T-helper 1 cell (primary cell): ENCODE measurements at places on chromosomes 3 and 15.

GRCh38 chr3:60801307-60801706 lies 449.9 kb downstream of the FHIT start:
- DNase-seq = no peak

- no peak for DNase-seq
These were observed 68.4 kb downstream of the SLC12A8 start for GRCh38 chr3:125143982-125144652.

GRCh38 chr3:151282921-151283320 lies 4.6 kb upstream of the P2RY14 start:
- peak; percentile 74 for DNase-seq

- DNase-seq = no peak
These were observed 21.6 kb upstream of the SPTBN5 start for GRCh38 chr15:41915255-41915994.

DNA sequence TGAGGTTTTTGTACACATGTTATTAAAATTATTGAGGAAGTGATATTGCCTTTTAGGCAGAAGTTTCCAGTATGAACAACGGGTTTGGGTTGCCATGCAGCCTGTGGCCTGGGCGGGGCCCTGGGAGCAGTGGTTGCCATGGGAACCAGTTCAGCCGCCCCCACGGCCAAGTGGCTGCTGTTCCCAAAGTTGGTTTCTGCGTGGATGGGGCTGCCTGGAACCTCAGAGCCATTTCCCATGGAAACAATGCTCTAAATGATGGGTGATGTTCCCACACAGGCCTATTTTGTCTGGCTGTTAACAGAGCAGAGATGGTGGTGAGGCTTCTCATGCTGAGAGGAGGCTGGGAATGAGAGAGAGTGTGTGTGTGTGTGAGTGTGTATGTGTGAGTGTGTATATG lies 19.5 kb downstream of the MRAS start:
- no peak for DNase-seq

GRCh38 chr3:157624801-157625200 lies 121.6 kb upstream of the VEPH1 start:
- no peak for DNase-seq

GRCh38 chr3:69441040-69441439 lies 55.2 kb upstream of the FRMD4B start:
- no peak for DNase-seq

DNA sequence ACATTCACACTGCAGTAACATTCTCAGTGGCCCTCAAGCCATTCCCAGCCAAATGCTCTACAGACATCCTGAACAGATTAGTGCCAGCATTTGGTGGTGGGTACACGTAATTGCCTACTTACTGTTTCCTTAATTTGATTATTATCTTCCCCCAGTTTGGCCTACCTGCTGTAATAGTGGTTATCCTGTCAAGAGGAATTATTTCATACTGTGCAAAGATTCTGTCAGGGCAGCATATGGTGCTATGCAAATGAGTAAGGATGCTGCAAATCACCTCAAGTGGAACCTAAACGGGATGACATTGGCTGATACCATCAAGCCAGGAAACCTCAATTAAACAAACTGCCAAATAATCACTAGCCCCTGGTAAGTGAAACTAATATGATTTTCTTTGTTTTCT lies 88.7 kb downstream of the SEMA6D start:
- DNase-seq = no peak

GRCh38 chr3:167787440-167787839 lies 51.9 kb downstream of the SERPINI1 start:
- no peak for DNase-seq

DNA sequence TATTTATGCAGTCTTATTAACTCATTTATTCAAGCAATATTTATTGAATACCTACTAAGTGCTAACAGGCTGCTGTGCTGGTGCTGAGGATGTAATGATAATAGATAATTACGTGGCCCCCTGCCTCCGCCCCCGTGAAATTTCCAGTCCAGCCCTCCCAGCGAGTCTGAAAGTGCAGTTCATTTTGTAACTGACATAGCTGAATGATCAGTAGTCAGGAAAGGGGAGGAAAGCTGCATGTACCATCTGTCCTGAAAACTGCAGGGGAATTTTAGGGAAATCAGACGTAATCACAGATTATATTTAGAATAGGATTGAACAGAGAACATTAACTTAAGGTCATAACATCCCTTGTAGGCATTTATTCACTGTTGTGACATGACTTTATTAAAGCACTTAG lies 736.8 kb downstream of the MCTP2 start:
- DNase-seq = no peak

GRCh38 chr3:159865041-159865579 lies 123.5 kb upstream of the IL12A start:
- DNase-seq = no peak

- DNase-seq = peak; percentile 46
These were observed at the start of gene TMEM62 for GRCh38 chr15:43133430-43134156. Gene TMEM62 (plus strand): TSS chr15:43133586. CDS start chr15:43133803, 217 bp downstream.
